Mucosa of gallbladder (tissue), 1 donor: ENCODE measurements at places on chromosomes 2 and 18.

DNA sequence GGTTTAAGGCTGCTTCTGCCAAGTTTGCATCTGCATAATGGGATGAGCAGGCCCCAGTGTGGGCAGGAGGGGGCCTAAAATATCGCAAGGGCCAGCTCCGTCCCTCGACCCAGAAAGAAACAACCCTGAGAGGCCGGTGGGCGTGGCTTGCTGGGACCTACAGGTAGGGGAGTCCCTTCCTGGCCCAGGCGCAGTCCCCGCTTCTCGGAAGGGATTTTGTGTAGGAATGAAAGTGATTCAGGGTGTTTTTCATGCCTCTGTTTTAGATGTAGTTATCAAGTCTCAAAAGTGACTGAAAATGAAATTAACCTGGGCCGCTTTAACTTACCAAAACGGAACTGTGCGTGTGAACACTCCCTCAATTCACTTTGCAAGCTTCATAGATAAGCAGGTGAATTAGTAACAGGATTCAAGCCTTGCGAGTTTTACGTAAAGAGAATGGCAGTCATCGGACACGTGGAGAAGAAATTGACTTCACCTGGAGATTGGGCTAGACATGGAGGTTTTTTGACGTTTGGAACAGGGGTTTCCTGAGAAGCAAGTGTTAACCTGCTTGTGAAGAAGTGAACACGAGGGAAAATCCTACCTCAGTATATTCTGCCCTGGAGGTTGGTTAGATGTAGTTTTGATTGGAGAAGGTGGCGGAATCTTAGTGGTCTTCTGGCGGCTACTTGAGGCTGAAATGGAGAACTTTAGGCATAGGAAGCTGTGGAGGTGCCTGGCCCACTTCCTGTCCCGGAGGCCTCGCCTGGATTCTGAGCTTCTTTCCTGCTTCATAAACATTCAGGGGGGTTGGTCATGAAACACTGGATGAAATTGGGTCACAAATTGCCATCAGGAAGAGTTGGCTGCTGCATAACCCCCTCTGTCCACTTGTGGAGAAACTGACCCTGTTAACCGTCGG, 1.7 kb downstream of the NCK2 start:
- DNase-seq: peak; percentile 55

GRCh38 chr18:61724532-61724931, 168.3 kb downstream of the RNF152 start:
- DNase-seq: no peak

DNA sequence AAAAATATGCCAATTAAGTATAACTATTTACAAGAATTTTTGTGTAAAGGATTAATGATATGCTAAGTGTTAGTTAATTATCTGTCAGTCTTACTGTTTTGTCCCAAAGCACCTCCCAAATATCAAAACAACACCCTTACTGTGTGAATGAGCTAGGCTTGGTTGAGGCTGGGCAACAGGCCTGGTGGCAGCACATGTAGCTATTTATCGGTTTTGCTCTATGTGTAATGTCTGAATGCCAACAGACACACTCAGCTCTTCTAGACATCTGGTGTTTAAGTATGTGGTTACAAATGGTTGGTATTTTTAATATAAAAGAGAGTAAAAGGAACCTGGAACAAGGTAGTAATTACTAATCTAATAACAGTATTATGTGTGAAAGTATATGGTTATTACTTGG, 175.3 kb downstream of the RAB3GAP1 start:
- no peak for DNase-seq

DNA sequence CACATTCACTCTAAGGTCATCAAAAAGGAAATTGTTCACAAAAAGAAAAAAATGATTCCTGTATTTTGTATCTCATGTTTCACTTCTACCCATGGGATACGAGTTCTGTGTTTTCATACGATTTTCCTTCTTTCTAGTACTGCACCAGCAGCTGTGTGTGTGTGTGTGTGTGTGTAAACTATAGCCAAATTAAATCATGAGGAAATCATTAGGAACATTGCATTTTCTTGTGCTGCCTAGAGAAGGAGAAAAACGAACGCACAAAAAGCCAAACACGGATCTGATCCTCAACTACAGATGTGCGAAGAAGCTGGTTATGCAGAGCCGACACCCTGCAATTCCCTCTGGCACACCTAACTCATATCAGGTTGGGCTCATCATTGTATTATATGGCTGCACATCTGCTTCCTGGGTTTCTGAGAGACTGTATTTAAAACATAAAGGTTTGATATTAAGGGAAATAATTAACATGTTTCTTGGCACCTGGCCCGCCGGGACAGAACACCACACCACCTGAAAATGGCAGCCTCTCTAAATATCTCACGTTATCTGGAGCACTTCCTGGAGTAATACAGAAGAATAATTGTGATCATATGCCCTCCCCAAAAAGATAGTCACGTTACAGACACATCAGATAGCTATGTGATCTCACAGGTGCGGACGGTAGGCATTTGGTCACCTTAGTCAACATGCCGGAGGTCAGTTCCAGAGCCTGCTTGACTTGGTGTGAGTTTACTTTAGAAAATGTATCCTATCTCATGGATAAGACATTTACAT, 586.3 kb upstream of the SALL3 start:
- DNase-seq: no peak

DNA sequence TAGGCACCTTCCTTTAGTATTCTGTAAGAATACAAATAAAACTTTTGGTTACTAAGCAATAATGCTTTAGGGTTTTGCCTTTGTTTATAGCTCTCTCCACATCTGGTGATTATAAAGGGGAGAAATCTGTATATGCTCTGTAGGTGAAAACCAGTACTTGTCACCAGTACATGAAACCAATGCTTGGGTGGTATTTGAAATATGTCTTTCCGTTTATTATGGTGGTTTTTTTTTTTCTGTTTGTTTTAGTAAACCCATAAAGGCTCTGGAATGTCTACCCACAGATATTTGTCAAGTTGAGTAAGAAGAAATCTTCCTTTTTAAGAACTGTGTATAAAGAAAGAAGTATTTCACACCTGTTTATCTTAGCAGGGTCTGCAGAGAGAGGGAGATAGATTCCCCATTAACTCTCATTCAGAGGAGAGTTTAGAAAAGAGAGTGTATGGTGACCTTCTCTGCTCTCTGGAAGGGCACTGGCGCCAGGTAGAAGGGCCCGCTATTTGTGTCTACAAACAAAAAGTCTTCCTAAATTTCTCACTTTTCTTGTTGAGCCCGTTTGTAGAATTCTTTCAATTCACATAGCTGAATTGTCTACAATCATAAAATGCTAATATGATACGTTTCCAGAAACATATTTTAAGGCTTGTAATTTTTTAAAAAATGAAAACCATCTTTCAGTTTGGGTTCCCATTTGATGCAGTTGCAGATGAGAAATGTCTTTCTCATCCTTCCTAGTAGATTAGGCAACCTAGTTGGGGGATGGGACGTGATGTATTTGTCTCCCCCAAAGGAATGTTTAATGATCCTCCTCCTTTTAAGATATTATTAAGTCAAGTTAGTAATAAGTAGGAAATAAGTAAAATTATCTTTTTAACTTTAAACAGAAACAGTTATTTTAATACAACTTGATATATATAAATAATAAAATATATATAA, 33.9 kb downstream of the MAP3K20 start:
- DNase-seq: no peak

GRCh38 chr18:3498698-3499471, 48.9 kb downstream of the TGIF1 start:
- DNase-seq: no peak

DNA sequence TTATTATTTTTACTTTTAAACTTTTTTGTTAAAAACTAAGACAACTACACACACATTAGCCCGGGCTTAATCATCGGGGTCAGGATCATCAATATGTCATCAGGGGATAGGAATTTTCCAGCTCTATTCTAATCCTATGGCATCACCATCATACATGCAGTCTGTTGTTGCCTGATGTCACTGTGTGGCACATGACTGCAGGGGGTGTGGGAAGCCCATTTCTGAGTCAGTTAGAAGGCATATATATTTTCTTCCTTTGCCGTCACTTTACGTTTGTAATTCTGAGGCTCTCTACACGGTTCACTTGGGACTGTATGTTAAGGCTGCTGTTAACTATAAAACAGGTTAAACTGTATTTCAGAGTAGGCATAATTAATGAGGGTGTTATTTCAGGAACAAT, 144.4 kb upstream of the ITGA6 start:
- DNase-seq: no peak

DNA sequence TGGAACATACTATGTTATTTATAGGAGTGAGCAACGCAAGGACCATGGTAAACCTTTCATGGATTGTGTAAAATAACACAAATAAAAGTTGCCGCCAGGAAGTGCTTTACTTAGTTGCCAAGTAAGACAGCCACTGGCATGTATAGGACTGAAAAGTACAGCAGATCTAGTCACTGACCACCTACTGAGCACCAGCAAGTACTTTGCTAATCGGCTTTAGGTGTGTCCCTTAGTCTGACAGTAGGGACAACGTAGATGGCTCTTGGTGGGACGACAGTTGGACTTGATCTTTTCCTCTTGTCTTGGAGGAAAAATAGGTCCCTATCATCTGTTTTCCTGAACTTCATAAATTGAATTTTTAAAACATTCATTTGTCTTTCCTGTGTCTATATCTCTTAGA, 13.6 kb upstream of the CXXC1 start:
- DNase-seq: no peak
